T-cell (primary cell): ENCODE measurements at places on chromosomes 2 and 18.
A peak's percentile ranks its signal among the peaks of the same experiment; 100 is the strongest.

- H3K27ac ChIP-seq: no peak overlapping the region
- H3K36me3 ChIP-seq: no peaks in the 10 kb centered on the region
- no peak for DNase-seq
- H3K4me1 ChIP-seq: no peaks in the 10 kb centered on the region
- peaks cover 3% of the 10 kb centered on the region for H3K27me3 ChIP-seq
These were observed 28.6 kb upstream of the VWA3B start for GRCh38 chr2:98058191-98058975.

- H3K36me3 ChIP-seq: no peaks in the 10 kb centered on the region
- H3K4me1 ChIP-seq: peaks cover 7% of the 10 kb centered on the region
- no peak overlapping the region for H3K27ac ChIP-seq
- H3K4me3 ChIP-seq: no peak overlapping the region
- DNase-seq: no peak
These were observed 4.0 kb upstream of the DAW1 start for GRCh38 chr2:227867386-227867785.

GRCh38 chr18:52723550-52723970 is 383.6 kb downstream of the DCC start:
- no peaks in the 10 kb centered on the region for H3K27me3 ChIP-seq
- DNase-seq: no peak
- H3K4me1 ChIP-seq: no peaks in the 10 kb centered on the region
- H3K27ac ChIP-seq: no peak overlapping the region

GRCh38 chr2:52074130-52074719 is 1042.3 kb upstream of the NRXN1 start:
- H3K27me3 ChIP-seq: no peaks in the 10 kb centered on the region
- H3K36me3 ChIP-seq: no peaks in the 10 kb centered on the region
- no peaks in the 10 kb centered on the region for H3K4me1 ChIP-seq

DNA sequence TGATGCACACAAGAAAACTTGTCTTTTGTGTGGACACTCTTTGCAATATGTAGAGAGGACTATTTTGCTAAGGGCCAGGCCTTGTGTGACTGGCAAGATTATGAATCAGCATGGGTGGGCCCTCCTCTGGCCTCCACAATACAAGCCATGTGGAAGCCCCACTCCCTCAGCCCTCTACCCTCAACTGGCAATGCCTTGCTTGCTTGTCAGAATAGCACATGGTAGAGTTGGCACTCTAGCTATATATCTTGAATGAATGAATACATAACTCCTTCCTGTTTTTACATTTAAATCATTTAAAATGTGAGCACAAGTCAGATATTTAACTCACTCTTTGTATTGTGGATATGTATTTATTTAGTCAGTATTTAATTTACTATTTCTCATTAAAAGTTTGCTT is 805.4 kb upstream of the GYPC start:
- H3K27ac ChIP-seq: no peak overlapping the region
- H3K4me1 ChIP-seq: no peaks in the 10 kb centered on the region
- H3K4me3 ChIP-seq: no peak overlapping the region
- H3K36me3 ChIP-seq: no peaks in the 10 kb centered on the region

GRCh38 chr2:209584472-209584871 is 160.6 kb downstream of the MAP2 start:
- H3K4me1 ChIP-seq: peaks cover under 1% of the 10 kb centered on the region
- no peak overlapping the region for H3K27ac ChIP-seq
- no peak overlapping the region for H3K4me3 ChIP-seq
- no peak for DNase-seq
- no peaks in the 10 kb centered on the region for H3K27me3 ChIP-seq
- H3K36me3 ChIP-seq: no peaks in the 10 kb centered on the region

GRCh38 chr18:36446059-36446458 is 148.5 kb downstream of the FHOD3 start:
- H3K36me3 ChIP-seq: no peaks in the 10 kb centered on the region
- no peaks in the 10 kb centered on the region for H3K27me3 ChIP-seq
- no peak overlapping the region for H3K4me3 ChIP-seq
- H3K4me1 ChIP-seq: no peaks in the 10 kb centered on the region

DNA sequence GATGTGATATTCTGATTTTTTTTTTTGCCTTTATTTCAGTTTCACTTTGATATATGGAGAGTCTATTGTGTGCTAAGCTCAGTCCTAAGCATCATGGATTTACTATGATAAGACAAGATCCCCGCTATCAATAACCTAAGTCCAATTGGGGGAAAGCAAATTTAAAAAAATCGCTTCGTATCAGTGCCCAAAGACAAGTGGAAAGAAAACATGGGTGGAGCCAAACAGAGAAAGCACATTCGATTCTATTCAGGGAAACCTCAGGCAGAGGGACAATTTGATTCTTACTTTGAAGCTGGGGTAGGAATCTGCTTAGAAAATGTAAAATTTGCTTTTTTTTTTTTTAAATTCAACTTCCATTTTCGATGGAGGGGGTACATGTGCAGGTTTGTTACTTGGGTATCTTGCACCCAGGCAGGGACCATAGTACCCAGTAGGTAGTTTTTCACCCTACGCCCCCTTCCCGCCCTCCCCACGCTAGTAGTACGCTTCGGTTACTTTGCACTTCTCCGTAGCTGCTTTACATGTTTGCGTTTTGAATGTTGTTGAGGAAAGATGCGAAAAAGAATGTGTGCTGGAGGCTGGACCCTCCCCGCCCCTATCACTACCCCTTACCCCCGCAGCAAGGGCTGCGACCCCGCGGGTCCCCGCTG is 12.4 kb downstream of the KIF5C start:
- H3K36me3 ChIP-seq: no peaks in the 10 kb centered on the region
- H3K4me3 ChIP-seq: peak overlapping the region; percentile 43
- DNase-seq: no peak
- H3K4me1 ChIP-seq: peaks cover 2% of the 10 kb centered on the region

GRCh38 chr2:197297266-197297665 is 13.3 kb downstream of the ANKRD44 start:
- no peak for DNase-seq
- H3K27me3 ChIP-seq: no peaks in the 10 kb centered on the region
- H3K27ac ChIP-seq: peak overlapping the region; percentile 79
- no peak overlapping the region for H3K4me3 ChIP-seq

GRCh38 chr2:230457073-230457768 is 41.2 kb downstream of the SP100 start:
- H3K27me3 ChIP-seq: no peaks in the 10 kb centered on the region
- no peak overlapping the region for H3K4me3 ChIP-seq
- no peak for DNase-seq
- peaks cover 65% of the 10 kb centered on the region for H3K36me3 ChIP-seq
- H3K27ac ChIP-seq: peak overlapping the region; percentile 14
